Nephron progenitor cell (in vitro differentiated cells): ENCODE measurements at places on chromosomes 4 and X.

DNA sequence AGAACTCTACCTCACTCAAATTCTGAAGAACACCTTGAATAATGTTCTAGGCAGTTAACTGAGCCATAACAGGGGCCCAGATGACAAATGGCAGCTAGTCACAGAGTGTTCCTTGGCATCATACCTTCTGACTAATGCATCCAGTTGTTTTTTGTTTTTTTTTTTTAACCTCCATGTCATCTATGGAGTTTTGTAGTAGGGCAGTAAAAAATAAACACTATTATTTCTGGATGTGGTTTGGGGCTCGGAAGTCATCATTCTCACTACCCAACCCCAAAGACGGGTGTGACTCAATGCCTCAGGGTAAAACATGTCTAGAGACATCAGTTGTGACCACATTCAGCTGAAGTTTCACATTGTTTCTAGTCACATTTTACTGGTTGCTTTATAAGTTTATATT lies 31.2 kb upstream of the MCF2 start:
- DNase-seq = no peak

- DNase-seq = no peak
Observed at GRCh38 chr4:147943159-147943638, 211.3 kb downstream of the ARHGAP10 start.

GRCh38 chr4:168531305-168531704 lies 34.5 kb downstream of the PALLD start:
- no peak for DNase-seq

DNA sequence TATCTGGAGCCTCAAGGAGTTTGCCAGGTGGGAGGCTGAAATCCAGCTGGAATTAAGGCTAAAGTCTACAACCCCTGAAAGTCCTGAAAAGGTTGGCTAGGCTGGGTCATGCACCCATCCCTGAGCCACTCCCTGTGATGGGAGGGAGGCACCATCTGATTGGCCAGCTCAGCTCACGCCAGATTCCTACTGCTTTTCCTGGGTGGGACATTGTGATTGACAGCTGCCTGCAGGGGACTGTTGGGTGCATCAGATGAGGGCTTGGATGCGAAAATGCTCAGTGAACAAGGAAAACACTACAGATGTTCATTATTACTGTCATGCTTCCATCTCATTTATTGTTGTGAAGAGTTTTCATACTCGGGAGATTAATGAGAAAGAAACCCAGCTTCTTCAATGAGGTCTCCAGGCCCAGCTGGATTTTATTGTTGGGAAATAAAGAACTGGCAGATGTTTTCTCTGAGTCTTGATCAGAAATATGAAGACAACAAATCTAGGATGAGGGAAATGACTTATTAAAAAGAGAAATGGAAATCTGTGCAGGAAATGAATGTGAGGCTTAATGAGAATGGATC lies 185.9 kb downstream of the STK32B start:
- no peak for DNase-seq

DNA sequence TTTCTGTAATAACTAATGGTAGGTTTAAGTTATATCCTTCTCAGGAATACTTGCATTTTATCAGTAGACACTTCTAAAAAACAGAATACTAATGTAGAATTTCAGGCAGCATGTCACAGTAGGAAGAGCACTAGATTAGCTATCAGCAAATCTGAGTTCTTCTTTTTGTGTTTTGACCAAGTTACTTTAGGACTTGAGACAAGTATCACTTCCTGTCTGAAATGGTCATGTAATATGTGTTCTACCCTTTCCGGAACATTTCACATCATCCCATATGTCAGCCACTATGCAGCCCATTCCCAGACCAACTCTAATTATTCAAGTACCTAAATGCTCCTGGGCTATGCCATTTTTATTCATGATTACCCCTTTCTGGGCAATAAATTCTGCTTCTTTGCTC lies 401.8 kb upstream of the RPS6KA3 start:
- no peak for DNase-seq

GRCh38 chr4:183906739-183907651 lies 1.9 kb downstream of the STOX2 start:
- peak; percentile 51 for DNase-seq
